Fibroblast of the conjunctiva (primary cell): ENCODE measurements at places on chromosomes 1 and 21.

- no peak for DNase-seq
Measured at GRCh38 chr1:234972411-234973191, 156.0 kb downstream of the TOMM20 start.

DNA sequence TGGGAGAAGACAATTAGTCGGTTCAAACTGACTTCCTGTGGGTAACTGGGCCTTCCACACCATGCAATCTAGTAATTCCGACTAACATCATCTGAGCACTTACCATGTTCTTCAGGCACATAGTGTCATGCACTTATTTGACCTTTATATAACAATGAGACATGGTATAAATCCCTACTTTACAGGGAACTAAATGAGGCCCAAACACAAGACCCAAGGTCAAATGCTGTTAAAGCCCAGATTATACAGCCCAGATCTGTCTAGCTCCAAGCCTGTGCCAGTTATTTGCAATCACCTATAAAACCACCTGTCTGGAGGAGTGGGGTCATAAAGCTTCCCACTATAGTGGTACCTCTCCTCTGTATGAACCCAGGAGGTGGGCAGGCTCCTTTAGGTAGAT is 40.8 kb downstream of the JAK1 start:
- DNase-seq = no peak

DNA sequence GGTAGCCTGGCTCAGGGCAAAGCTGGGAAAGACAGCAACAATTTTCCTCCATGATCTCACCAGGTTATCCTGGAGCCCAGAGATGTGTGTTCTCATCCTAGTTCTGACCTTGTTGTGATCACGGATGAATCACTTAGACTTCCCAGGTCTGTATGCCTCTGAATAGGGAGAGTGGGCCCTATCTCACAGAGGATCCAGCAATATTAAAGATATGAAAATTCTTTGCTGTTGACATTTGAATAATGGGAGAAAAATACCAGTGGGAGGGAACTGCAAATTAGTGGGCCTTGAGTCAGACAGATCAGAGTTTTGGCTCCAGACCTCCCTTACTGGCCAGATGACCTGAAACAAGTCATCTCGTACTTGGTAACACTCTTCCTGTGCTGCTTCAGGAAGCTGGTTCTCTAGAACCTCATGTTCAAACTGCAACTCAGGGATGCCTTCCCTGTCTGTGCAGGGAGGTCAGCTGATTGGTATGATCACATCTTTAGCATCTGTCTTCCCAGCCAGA is 32.8 kb upstream of the RNF19B start:
- no peak for DNase-seq

GRCh38 chr21:43323244-43324005 is 103.5 kb downstream of the SIK1 start:
- DNase-seq = no peak

DNA sequence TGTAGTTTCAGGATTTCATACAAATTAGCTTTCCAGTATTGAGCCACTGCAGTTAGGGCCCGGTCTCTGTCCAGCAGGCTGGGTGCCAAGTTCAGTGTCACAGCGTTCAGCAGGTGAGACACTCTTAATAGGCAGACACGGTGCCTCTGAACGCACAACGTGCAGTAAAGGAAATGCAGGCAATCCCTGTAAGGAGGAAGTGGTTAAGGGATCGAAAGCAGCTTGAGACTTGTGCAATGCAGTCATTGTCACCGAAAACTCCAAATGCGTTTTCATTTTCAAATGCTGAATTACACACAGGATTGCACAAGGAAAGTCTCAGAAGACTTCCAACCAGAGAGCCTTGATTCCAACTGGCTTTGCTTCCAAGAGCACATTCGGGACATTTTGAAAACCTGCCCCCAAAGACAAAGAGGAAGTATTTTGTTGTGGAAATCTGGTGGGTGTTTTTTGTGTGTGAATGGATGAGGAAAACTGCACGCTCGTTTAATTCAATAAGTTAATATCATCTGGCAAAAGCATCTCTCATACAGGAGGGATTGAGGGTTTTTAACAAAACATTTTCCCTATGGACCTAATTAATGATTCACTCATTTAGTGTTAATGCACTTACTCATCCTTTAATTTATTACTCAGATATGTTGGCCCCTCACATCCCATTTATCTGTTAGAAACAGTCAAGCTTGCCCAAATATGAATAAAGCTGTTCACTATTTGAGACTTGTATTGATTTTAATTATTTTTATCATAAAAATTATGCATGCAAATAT is 61.6 kb downstream of the PTGS2 start:
- peak; percentile 16 for DNase-seq

DNA sequence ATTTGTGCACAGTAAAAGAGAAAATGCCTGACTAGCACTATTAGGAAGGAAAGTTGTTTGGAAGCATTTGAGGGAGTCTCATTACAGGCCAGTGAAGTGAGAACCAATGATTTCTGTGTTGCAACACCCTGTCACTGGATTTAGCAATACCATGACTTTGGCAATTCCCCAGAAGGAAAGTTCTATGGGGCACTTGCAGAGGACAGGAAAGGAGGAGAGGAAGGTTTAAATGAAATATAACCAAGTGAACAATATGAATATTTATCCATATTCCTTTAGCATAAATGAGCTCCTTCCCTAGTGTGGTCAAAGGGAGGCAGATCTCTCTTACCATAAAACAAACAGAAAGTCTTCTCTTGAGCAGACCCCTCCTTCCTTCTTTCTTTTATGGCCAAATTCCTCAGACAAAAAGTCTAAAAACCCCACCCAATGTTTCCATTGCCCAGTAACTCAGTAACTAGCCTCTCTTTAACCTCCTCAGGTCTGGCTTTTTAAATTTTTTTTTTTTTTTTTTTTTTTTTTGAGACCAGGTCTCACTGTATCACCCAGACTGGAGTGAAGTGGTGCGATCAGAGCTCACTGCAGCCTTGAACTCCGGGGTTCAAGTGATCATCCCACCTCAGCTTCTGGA is 5.5 kb downstream of the TLR5 start:
- peak; percentile 61 for DNase-seq

- peak; percentile 55 for DNase-seq
Measured at GRCh38 chr1:31154632-31155215, 85.0 kb downstream of the NKAIN1 start.

GRCh38 chr1:232421143-232421796 is 208.7 kb downstream of the SIPA1L2 start:
- no peak for DNase-seq

DNA sequence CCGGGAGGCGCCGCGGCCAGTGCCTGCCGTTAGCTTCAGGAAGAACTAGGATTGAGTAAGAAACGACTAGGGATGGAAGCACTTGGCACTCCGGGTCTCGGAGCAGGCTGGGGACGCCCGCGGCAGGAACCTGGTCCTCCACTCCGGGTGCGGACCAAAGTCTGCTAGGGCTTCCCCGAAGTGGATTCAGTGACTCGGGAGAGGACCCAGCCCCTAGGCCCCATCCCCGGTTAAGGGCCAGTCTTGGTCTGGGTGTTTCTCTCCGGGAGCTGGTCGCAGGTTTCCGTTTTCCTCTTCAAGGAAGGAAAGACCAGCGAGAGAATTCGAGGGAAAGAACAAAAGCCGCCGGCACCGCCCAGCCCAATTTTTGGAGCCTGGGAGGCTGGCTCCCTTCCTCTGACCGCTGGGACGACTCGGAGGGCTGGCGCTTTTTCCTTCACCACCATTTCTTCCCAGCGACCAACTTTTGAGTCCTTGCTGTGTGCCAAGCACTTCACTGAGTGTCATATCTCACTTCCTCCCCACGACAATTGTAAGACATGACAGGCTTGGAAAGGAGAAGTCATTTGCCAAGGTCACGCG is 16.8 kb upstream of the STMN1 start:
- DNase-seq = no peak

DNA sequence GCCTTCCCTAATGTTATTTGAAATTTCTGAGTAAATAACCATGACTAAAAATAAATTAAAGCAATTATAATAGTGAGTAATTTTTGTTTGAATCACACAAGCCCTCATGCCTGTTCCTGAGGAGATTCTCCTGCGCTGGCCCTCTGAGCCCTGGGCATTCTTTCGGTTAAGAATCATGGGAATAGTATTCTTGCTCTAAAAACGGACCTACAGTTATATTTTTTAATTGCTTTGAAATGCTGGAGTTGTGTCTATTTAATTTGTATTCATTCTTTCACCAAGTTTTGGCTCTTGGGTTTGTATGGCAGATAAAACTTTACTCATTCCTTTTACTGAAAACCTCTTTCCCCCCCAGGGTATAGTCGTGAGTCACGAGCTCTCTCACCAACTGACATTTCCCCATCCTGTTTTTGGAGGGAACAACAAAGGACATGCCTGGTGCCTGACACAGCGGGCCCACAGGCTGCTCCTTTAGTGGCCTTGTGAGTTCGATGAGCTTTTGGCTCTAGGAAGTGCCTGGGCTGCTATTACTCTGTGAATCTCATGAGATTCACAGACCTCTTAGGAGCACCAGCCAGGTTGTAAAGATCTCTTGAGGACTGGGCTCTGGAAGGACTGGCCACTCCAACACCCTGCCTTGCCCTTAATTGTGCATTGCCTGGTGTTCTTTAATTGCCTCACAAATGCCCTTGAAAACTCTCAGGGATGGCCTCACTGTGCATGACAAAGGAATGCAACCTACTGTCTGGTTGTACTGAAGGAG is 58.6 kb downstream of the DDR2 start:
- peak; percentile 80 for DNase-seq

GRCh38 chr1:29785554-29785953 is 549.2 kb downstream of the PTPRU start:
- DNase-seq = no peak

DNA sequence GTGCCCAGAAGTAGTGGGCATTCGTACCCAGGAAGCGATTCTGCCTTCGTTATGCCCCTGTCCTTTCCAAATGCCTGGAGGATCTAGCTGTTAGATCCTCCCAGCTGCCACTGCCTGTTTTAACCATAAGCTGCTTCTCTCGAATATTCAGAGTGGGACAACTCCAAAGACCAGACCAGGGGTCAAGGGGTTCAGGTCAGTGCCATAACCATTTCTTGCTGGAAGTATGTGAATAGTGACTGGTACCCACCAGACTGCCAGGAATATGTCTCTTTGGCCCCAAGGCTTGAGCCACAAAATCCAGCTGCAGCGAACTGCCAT is 914 bp upstream of the MTF1 start:
- DNase-seq = no peak

GRCh38 chr1:85484264-85484663 is 19.3 kb upstream of the DDAH1 start:
- no peak for DNase-seq

- DNase-seq = no peak
Measured at GRCh38 chr1:64126581-64126980, 76.8 kb upstream of the UBE2U start.

DNA sequence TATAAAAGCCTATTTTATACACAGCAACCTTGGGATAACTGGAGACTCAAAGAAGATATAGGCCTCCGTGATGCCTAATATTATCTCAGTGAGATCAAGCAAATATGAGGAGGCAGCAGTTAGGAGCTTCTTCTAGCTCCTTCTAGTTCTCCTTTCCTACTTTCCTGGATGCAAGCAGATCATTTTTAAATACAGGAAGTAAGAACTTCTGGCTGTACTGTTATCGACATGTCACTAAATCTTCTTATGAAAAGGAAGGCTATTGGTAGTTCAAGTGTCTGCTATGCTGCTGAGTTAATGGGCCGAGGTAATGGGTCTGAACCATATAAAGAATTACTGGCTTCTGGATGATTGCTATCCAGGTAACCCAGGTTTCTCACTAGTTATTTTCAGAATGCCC is 15.9 kb downstream of the HSPA13 start:
- DNase-seq = no peak

GRCh38 chr21:39873687-39874086 is 6.4 kb downstream of the PCP4 start:
- no peak for DNase-seq

- no peak for DNase-seq
Measured at GRCh38 chr1:101174722-101175121, 62.1 kb upstream of the S1PR1 start.

GRCh38 chr1:222547944-222548671 is at the start of gene HHIPL2:
HHIPL2 (minus strand) TSS chr1:222548104; CDS start chr1:222548044, 60 bp downstream.
- no peak for DNase-seq

- DNase-seq = no peak
Measured at GRCh38 chr1:102546251-102546650, 549.5 kb upstream of the OLFM3 start.

GRCh38 chr1:156601892-156602291 is 613 bp upstream of the GPATCH4 start:
- DNase-seq = no peak

- DNase-seq = no peak
Measured at GRCh38 chr1:234868296-234869147, 258.5 kb upstream of the IRF2BP2 start.

DNA sequence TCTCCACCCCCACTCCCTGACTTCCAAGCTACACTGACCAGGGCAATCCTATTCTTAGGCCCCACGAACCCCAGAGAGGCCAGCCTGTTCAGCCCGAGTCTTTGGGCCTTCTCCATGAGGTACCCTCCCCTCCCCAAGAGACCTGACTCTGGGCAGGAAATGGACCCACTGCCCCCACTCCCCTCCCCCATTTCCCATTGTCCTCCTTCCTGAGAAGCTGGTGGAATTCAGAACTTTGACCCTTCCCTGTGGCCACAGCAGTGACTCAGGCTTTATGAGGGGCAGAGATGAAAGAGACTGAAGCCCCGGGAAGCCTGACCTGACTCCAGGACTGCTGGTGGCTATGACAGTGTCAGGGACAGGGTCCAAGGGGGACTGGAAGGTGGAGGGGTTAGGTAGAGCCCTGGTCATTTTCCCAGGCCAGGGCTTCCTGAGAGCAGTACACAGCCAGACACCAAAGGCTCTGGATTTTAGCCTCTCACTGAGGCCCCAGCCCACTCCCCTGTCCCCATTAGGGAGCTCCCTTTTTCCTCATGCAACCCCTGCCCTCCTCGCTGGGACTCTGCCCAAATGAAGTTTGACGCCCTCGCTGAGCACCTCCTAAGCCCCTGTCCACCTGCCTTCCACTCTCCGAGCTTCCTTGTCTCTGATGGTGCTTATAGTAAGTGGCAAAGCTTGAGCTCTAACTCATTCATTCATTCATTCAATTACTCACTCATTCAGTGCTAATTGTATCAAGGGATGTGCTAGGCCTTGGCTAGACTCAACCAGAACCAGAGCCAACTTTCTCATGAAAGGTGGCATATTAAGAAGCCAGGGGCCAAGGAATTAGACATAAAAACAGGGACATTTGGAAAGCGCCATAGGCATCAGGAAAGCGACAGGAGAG is 3.0 kb downstream of the CRYBG2 start:
- no peak for DNase-seq

- no peak for DNase-seq
Measured at GRCh38 chr1:33358114-33358794, 37.4 kb upstream of the A3GALT2 start.

GRCh38 chr1:76038287-76039004 is 36.1 kb upstream of the ST6GALNAC3 start:
- no peak for DNase-seq

DNA sequence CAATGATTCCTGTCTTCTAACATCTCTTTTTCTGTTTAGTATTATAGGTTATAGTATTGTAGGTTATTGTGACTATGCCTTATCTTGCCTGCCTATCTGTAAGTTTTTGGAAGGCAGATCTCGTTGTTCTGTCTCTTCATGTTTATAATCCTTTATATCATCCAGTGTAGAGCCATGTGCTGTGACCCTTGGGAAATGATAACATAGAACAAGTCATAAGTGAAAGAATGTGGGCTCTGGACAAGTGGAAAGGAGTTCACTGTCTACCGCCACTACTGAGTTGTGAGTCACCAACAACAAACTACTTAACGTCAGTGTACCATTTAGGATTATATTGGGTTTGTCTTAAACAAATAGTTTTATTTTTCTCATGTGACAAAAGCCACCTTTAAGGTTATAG is 139.3 kb downstream of the LYPLAL1 start:
- no peak for DNase-seq
